Calu3 (cell line): ENCODE measurements at places on chromosomes 7 and 10.

- no peak for DNase-seq
- H3K27me3 ChIP-seq = no peaks in the 10 kb centered on the region
- no peak overlapping the region for H3K4me3 ChIP-seq
- H3K4me1 ChIP-seq = no peaks in the 10 kb centered on the region
- no peaks in the 10 kb centered on the region for H3K36me3 ChIP-seq
Observed at GRCh38 chr7:154583454-154583853, 419.5 kb downstream of the PAXIP1 start.

DNA sequence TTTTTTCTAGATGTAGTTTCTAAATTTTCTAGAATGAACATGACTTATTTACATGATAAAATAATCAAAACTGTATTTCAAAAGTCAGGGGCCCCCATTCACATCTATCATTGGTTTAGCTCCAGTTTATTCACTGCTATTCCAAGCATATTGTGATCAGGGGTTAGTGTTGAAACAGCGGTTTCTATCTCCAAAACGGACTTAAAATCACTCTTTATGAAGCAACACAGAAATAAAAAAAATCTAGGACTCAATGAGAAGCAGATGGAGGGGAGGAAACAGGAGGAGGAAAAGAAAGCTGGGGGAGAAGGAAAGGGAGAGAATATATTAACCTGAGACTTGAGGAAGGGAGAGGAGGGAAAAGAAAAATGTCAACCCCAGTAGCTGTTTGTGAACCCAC is 14.8 kb upstream of the CH25H start:
- no peak overlapping the region for H3K4me3 ChIP-seq
- H3K36me3 ChIP-seq = no peaks in the 10 kb centered on the region
- H3K27me3 ChIP-seq = no peaks in the 10 kb centered on the region
- DNase-seq = no peak
- H3K27ac ChIP-seq = no peak overlapping the region
- no peaks in the 10 kb centered on the region for H3K4me1 ChIP-seq

DNA sequence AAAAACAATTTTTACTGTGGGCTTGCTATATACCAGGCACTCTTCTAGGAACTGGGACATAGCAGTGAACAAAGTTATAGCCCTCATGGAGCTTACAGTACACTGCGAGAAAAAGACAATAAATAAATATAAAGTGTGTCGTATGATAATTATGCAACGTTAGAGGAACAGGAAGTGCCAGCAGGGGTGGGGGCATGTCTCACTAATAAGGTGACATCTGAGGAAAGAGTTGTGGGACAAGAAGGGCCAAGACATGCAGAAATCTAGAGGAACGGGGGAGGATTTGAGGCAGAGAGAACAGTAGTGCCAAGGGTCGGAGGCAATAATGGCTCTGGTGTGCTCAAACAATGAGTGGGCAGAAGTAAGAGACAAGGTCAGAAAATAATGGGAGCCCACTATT is 52.8 kb downstream of the LMBR1 start:
- no peaks in the 10 kb centered on the region for H3K27me3 ChIP-seq
- no peak overlapping the region for H3K27ac ChIP-seq
- H3K4me1 ChIP-seq = peaks cover 7% of the 10 kb centered on the region
- no peak overlapping the region for H3K4me3 ChIP-seq
- H3K36me3 ChIP-seq = no peaks in the 10 kb centered on the region

DNA sequence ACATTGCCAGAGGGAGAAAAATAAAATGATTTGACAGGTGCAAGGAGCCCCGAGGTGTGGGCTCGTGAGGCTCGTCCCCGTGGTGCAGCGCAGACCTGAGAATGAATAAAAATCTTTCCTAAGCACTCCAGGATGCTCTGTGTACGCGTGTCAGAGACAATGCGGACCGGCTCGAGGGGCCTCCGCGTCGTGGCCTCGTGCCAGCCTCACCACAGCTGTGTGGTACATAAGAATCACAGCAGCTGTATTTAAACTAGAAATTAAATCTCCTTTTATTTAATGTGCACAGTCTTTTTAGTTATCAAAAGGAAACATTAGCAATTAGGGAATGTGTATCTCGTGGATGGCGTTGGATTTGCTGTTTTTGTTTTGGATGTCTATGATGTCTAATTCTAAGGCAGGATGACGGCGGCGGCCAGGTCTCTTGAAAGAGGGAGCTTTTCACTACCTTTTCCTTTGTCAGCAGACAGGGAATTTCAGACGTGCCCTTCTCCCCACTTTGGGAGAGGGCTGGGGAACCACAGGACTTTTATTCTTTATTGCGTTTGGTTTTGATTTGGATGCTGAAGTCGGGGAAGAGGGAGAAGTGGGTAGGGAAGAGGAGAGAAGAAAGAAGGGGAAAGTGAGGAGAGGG is 365.3 kb upstream of the SHH start:
- peaks cover 25% of the 10 kb centered on the region for H3K27me3 ChIP-seq
- H3K4me1 ChIP-seq = peaks cover 15% of the 10 kb centered on the region
- no peaks in the 10 kb centered on the region for H3K36me3 ChIP-seq
- no peak overlapping the region for H3K4me3 ChIP-seq
- no peak for DNase-seq

DNA sequence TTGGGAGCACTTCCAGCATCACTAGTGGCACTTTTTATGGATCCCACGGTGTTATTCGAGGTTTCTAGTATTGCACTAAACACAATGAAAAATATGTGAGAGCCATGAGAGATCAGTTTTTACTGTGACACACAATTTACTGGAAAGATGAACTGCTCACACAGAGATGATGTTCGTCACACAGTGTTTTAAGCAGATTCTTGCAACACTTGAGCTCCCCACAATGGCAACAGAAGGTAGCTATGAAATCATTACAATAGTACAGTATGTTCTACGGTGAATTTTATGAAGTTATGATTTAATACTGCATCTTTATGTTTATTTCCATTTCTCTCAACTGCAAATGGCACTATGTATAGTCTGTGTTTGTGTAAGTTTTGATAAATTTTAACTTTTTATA is 27.4 kb upstream of the ENTPD1 start:
- H3K27ac ChIP-seq = no peak overlapping the region
- no peak for DNase-seq
- H3K4me1 ChIP-seq = no peaks in the 10 kb centered on the region
- no peaks in the 10 kb centered on the region for H3K27me3 ChIP-seq

DNA sequence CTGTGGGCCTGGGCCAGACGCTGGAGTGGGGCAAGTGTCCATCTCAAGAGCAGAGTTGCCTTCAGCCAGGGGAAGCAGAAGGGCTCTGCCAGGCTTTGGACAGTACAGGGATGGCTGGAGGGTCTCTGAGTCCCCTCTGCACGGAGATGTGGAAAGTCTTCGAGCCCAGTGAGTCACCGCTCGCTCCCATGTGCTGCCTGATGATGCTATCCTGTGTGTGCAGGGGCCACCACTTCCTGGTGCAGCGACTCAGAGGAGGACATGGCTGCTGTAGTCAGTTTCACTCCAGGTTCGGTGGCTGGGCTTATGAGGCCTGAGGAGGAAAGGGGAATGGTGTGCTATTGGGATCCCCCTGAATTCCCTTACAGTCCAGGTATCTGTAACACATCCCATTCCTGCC is 6.0 kb downstream of the ADCYAP1R1 start:
- no peaks in the 10 kb centered on the region for H3K4me1 ChIP-seq
- H3K4me3 ChIP-seq = no peak overlapping the region
- H3K27ac ChIP-seq = no peak overlapping the region
- H3K36me3 ChIP-seq = no peaks in the 10 kb centered on the region
- peak; percentile 43 for DNase-seq

- no peak overlapping the region for H3K27ac ChIP-seq
- DNase-seq = no peak
- no peak overlapping the region for H3K4me3 ChIP-seq
Observed at GRCh38 chr10:32004161-32004591, 52.0 kb downstream of the KIF5B start.

- DNase-seq = peak; percentile 94
- peak overlapping the region; percentile 91 for H3K4me3 ChIP-seq
- no peaks in the 10 kb centered on the region for H3K27me3 ChIP-seq
- H3K27ac ChIP-seq = peak overlapping the region; percentile 95
Observed at GRCh38 chr7:66681491-66682349, 53.0 kb downstream of the KCTD7 start.

- no peak overlapping the region for H3K4me3 ChIP-seq
- H3K27ac ChIP-seq = no peak overlapping the region
- no peaks in the 10 kb centered on the region for H3K27me3 ChIP-seq
- no peak for DNase-seq
- H3K4me1 ChIP-seq = peaks cover 26% of the 10 kb centered on the region
- H3K36me3 ChIP-seq = no peaks in the 10 kb centered on the region
Observed at GRCh38 chr7:16063221-16063620, 358.1 kb downstream of the CRPPA start.

DNA sequence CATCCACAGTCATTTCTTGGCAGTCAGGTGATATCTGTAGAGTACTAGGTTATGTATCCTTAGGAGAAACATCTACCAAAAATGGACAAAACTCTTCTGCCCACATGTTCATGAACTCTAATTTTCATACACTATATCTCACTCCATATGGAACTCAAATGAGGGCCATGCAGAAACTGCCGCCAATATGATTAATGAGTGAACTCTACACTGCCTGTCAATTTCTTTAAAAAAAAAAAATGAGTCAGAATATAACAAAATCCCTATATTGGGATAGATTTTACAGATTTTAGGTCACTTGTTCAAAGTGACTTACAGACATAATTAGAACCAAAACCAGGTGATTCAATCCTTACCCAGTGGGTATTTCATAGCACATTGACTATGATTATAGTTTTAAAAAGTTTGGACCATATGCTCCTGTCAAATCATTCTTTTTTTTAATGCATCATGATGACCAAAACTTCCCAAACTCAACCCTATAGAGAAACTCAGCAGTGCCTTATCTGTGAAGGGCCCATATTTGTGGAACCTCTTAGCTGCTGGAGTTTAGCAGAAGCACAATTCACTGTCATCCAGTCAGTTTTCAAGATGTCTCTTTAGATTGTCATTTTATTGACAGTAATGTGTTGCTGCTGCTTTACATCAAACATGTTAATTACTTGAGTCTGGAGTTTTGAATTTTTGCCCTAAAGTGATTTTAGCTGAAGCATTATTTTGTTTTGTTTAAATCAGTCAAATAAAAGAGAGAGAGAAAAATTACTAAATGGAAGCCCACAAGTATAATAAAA is 11.1 kb downstream of the LRRN3 start:
- H3K27ac ChIP-seq = no peak overlapping the region
- no peak for DNase-seq
- no peaks in the 10 kb centered on the region for H3K36me3 ChIP-seq
- peaks cover 29% of the 10 kb centered on the region for H3K4me1 ChIP-seq

DNA sequence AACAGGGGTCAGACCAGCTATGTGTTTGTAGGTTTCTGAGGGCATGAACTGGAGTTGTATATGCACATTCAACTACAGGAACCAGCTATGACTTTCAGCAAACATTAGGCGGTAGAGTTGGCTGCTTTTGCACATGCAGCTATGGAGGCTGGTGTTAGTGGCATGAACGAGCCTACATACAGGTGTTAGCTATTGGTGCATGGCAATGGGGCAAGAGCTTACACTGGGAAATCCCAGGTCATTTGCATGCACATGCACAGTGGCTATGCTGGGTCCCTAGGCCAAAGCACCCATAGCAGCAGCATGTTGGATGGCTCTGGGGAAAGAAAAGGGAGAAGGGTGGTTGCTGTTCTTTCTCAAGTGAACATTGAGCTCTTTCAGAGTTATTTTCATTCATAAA is 1018.5 kb upstream of the PHF14 start:
- no peaks in the 10 kb centered on the region for H3K4me1 ChIP-seq
- H3K27ac ChIP-seq = no peak overlapping the region
- H3K27me3 ChIP-seq = no peaks in the 10 kb centered on the region
- no peak for DNase-seq
- H3K4me3 ChIP-seq = no peak overlapping the region
- no peaks in the 10 kb centered on the region for H3K36me3 ChIP-seq

- no peak overlapping the region for H3K4me3 ChIP-seq
- H3K4me1 ChIP-seq = no peaks in the 10 kb centered on the region
- no peak for DNase-seq
- no peak overlapping the region for H3K27ac ChIP-seq
Observed at GRCh38 chr10:91250341-91250740, 29.9 kb downstream of the PCGF5 start.

DNA sequence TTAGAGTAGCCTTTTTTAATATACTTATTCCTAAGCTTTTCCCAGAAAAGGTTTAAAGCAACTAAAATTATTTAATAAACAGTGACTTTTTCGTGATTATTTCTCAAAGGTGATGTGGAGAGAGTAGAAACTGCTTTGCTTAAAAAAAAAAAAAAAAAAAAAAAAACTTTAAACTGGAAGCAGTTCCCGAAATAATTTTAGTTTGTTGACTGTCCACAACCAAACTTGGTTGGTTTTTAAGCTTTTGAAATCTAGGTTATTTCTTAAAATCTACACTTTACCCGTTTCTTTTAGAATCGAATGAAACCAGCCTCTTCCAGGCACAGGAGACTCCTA is 7.3 kb downstream of the SKAP2 start:
- H3K36me3 ChIP-seq = peaks cover 8% of the 10 kb centered on the region
- no peak overlapping the region for H3K4me3 ChIP-seq
- no peak for DNase-seq
- no peak overlapping the region for H3K27ac ChIP-seq
- H3K4me1 ChIP-seq = peaks cover 15% of the 10 kb centered on the region

GRCh38 chr10:132965411-132966057 is 23.2 kb upstream of the CFAP46 start:
- peaks cover 36% of the 10 kb centered on the region for H3K27me3 ChIP-seq
- no peak for DNase-seq
- H3K4me1 ChIP-seq = no peaks in the 10 kb centered on the region
- no peak overlapping the region for H3K27ac ChIP-seq
- H3K36me3 ChIP-seq = peaks cover 14% of the 10 kb centered on the region

GRCh38 chr7:2687338-2687869 is 598 bp upstream of the AMZ1 start:
- H3K4me1 ChIP-seq = peaks cover 34% of the 10 kb centered on the region
- H3K36me3 ChIP-seq = no peaks in the 10 kb centered on the region
- peak; percentile 48 for DNase-seq
- no peak overlapping the region for H3K27ac ChIP-seq
- peak overlapping the region; percentile 32 for H3K4me3 ChIP-seq

- no peaks in the 10 kb centered on the region for H3K36me3 ChIP-seq
- DNase-seq = no peak
- no peak overlapping the region for H3K4me3 ChIP-seq
- H3K27ac ChIP-seq = no peak overlapping the region
Observed at GRCh38 chr7:7352845-7353244, 170.5 kb downstream of the C1GALT1 start.

- H3K4me3 ChIP-seq = no peak overlapping the region
- H3K27me3 ChIP-seq = no peaks in the 10 kb centered on the region
- H3K36me3 ChIP-seq = no peaks in the 10 kb centered on the region
- no peaks in the 10 kb centered on the region for H3K4me1 ChIP-seq
- no peak overlapping the region for H3K27ac ChIP-seq
- DNase-seq = no peak
Observed at GRCh38 chr10:21919117-21919516, 84.4 kb downstream of the DNAJC1 start.
